Stimulated activated CD4-positive, alpha-beta T cell treated with anti-CD3 and anti-CD28 coated beads, Interleukin-1b, Interleukin-23, amount 100 ng/mL, for 1 hour (primary cell): ENCODE measurements at places on chromosomes 6 and 20.

- no peak for DNase-seq
Observed at GRCh38 chr6:1613688-1614447, 4.2 kb downstream of the FOXC1 start.

DNA sequence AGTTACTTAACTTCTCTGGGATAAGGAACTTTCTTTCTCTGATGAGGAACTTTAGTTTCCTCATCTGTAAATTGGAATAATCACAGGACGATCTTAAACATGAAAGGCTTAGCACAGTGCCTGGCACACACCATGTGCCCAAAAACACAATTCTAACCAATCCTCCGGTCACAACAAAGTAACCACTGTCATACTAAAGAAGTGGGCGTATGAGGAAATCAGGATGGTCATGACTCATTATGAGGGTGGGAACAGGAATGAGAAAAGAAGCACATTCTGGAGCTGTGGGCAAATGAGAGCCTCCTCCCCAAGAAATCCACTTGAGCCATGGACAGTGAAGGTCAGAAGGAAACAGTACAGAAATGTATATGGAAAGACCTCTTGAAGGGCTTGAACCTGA is 82.9 kb downstream of the LRFN2 start:
- DNase-seq, result no peak

DNA sequence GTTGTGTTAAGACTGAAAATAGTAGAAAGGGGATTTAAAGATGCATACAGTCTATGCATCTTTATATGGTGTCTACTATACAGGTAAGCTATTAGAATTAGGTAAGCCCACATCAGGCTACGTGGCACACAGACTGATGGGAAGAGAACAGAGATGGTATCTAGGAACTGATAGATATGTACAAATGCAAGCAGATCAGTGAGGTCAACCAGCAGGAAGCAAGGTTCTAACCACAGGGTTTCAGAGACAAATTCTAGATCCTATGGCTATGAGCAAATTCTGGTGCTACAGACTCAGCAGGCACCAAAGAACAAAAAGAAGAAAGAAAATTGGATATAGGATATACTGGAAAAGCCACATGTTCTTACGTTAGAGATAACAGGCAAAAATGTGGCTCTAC is 110.6 kb downstream of the TRDN start:
- DNase-seq, result no peak

DNA sequence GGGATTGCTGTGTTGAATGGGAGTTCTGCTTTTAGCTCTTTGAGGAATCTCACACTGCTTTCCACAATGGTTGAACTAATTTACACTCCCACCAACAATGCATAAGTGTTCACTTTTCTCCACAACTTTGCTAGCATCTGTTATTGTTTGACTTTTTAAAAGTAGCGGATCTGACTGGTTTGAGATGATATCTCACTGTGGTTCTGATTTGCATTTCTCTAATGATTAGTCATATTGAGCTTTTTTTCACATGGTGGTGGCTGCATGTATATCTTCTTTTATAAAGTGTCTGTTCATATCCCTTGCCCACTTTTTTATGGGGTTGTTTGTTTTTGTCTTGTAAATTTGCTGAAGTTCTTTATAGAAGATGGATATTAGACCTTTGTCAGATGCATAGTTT is 588.3 kb upstream of the ADGRB3 start:
- no peak for DNase-seq

- no peak for DNase-seq
Observed at GRCh38 chr20:4871486-4871885, 129.8 kb downstream of the SLC23A2 start.
